ENCODE measurements at places on chromosomes 4 and X. TPM values are rescaled to one million over a fixed set of nuclear protein-coding genes. Genes with fewer than 3 reads are reported as not detected.

Gene FAM241A
- 1.7 TPM for total RNA-seq

Gene GPR119
- total RNA-seq: not detected

Gene BMP3
- not detected for total RNA-seq

Gene SORBS2
- total RNA-seq: 453 TPM

Gene DTHD1
- not detected for total RNA-seq

- H3K36me3 ChIP-seq: no peaks in the 10 kb centered on the region
- H3K27ac ChIP-seq: no peak overlapping the region
- no peaks in the 10 kb centered on the region for H3K27me3 ChIP-seq
- no peak for DNase-seq
These were observed 60.5 kb downstream of the TBC1D14 start for GRCh38 chr4:6969826-6970800.

DNA sequence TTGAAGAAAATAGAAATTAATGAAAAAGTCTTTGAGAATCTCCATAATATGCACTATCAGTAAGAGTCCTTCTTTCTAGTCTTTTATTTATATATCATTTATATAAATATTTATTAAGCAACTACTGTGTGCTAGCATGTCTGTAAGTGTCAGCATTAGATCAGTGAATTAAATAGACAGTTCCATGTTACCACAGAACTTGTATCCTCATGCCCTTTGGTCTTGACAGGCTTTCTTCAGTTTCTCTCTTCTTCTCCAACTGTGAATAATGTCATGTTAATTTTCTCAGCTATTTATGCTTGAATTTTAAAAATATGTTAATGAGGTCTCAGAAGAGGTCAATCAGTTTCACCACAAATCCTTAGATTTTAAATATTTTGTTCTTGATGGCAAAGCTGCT, 389.6 kb upstream of the TRAM1L1 start:
- no peaks in the 10 kb centered on the region for H3K4me1 ChIP-seq
- no peaks in the 10 kb centered on the region for H3K27me3 ChIP-seq
- H3K27ac ChIP-seq: no peak overlapping the region
- no peak overlapping the region for H3K4me3 ChIP-seq
- H3K36me3 ChIP-seq: no peaks in the 10 kb centered on the region

DNA sequence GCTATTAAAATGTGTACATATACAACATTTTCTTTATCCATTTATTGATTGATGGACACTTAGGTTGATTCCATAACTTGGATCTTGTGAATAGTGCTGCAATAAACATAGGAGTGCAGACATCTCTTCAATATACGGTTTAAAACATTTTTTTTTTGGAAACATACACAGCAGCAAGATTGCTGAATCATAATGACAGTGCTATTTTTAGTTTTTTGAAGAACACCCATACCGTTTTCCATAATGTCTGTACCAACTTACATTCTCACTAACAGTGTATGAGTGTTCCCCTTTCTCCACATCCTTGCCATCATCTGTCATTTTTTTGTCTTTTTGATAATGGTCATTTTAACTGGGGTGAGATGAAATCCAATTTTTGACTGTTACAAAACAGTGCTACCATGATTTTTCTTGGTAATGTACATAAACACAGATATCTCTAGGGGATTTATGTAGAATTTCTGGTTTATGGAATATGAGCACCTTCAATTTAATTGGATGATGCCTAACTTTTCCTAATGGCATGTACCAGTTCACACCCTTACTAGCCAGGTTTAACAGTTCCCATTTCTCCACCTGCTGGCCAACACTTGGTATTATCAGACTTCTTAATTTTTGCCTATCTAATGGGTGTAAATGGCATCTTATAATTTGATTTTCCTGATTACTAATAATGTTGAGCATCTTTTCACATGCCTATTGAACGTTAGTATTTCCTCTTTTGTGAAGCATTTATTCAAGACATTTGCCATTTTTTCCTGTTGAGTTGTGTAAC, 21.0 kb upstream of the TMSB15B start:
- DNase-seq: peak; percentile 45
- no peaks in the 10 kb centered on the region for H3K27me3 ChIP-seq
- no peaks in the 10 kb centered on the region for H3K36me3 ChIP-seq
- no peak overlapping the region for H3K4me3 ChIP-seq

Measured in cardiac muscle cell (in vitro differentiated cells and primary cell).